ENCODE measurements at places on chromosomes 3 and 15.
A peak's percentile ranks its signal among the peaks of the same experiment; 100 is the strongest.

DNA sequence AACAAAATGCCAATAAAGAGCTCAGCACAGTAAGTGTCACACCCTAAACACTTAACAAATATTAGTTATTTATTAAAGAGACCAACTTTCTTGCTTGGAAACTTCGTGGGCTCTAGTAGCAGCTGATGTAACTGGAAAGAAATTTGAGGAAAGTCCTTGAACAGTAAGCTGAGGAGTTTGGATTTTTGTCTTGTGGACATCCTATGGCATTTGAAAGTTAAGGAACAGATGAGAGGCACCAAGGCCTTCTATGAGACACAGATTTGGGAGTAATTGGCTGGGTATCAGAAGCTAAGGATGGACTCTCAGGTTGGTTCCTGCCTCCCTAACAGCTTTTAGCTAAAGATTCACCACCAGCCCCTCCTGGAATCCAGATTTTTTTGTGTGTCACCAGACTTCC is 59.7 kb upstream of the FILIP1L start:
- no peak for DNase-seq

GRCh38 chr3:190617185-190617584 is 103.3 kb downstream of the IL1RAP start:
- no peak for DNase-seq

DNA sequence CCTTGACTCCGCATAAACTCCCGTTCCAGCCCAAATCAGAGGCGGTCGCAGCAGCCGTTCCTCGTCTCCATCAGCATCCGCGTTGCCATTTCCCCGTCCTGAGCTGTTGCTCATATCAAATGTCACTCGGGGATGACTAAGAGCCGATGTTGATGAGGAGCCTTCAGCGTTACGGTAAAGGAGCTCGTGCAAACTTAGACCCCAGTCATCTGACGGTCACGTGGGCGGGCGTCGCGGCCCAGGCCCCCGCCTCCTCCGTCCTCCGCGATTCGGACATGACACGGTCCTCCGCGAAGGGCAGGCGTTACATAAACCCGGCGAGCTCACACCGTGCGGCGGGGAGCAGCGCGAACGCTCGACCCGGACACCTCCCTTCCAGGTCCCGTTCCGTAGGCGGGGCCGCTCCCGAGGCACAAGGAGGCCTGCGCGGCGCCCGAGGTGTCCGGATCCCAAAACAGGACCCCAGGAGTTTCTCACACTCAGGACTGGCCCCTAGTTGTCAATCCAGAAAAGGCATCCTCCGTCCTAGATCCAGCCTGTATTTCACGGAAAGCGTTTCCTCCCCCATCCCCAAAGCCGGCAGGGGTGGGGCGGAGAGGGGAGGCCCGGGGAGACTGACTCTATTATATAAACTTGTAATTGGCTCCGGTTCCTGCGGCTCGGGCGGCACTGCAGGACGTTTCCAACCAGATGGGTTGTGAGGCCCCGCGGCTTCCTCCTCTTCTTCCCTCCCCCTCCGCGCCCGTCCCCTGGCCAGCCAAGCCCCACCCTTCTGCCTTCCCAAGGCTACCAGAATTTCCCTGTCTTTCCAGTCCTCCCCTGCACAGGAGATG is 100.0 kb upstream of the IGF1R start:
- peak; percentile 79 for DNase-seq

GRCh38 chr15:39587731-39588530 is 7.1 kb downstream of the THBS1 start:
- peak; percentile 49 for DNase-seq

DNA sequence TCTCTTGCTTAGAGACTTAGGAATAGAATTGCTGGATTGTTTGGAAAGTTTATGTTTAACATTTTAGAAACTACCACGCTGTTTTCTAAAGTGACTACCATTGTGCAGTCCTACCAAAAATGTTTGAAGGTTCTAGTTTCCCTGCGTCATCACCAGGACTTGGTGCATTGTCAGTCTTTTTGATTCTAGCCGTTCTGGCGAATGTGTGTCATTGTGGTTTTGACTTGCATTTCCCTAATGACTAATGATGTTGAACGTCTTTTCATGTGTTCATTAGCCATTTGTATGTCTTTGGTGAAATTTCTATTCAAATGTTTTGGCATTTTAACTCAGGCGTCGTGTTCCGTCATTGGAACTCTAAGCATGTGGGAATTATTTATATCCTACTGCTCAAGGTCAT is 58.0 kb downstream of the CHD2 start:
- DNase-seq, result peak; percentile 60

DNA sequence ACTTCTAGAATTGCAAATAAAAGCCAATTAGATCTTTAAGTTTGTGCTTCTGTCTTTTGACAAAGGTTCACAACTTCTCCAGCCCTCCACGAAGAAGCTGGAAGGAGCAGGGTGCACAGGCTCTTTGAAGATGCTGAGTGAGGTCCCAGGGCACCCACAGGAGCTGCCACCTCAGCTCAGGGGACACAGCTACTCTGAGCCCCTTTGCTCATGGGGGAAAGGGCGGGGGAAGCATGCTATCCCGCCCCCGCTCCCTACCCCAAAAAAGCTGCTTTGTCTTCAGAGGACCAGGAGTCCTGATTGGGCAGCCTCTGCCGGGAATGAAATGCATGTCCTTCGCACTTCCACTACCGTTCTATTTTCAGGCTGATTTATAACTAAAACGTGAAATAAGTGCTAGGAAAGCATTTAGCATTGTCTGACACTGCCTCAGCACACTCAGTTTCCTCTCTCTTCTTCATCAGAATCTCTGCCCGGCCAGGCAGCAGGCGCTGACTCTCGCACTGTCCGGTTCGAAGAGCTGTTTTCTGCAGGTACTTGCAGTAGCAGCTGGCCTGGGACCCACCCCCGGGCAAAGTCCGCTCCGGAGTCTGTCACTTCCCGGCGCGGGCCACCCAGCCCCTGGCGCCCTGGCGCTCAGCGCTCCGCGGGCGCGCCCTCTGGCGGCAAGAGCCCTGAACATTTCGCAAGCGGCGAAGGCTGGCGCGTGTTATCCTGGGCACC is 45.5 kb upstream of the KLHL25 start:
- peak; percentile 72 for DNase-seq

DNA sequence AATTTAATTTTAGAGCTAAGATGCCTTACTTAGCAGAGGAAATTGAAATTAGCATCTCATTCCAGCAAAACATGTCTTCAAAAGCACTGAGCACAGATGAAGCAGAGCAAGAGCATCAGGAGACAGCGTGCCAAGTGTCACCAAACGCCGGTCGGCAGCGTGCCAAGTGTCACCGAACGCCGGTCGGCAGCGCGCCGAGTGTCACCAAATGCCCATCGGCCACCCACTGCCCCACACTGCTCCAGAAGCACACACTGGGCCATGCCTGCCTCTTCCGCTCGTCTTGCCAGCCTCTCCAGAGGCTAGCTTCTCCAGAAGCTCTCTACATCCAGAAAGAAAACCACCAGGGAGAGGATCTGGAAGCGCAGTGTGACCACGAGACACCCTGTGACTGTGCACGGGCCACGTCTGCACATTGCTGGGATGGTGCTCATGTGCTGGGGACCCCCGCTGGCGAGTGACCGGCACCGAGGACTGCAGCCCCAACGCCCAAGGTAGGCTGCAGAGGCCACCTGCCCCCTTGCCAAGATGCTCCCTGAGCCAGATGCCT is 37.8 kb downstream of the CYFIP1 start:
- DNase-seq, result no peak

DNA sequence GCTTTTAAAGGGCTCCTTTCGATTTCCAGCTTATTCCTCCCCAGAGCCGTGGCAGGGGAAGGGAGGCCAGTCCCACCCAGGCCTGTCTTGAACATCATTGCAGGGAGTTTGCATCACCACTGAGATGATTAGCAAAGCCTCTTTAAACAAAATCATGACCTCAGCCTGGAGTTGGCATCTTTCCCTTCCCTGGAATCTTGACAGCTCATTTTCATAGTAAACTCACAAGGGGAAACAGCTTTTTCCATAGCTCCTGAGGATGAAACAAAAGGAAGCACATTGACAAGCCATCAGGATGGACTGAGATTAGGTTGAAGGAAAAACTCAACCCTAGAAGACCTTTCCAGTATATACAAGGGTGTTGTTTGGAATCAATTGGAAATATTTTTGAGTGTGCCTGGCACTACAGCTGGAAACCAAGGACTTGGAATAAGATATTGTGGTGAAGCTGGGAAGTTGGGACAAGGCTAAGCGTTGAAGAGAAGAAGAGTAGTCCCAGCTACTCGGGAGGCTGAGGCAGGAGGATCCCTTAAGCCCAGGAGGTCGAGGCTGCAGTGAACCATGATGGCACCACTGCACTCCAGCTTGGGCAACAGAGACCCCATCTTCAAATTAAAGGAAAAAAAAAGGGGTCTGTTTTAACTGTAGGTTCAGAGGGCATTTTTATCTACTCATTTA is 3.1 kb upstream of the LARP6 start:
- peak; percentile 96 for DNase-seq

DNA sequence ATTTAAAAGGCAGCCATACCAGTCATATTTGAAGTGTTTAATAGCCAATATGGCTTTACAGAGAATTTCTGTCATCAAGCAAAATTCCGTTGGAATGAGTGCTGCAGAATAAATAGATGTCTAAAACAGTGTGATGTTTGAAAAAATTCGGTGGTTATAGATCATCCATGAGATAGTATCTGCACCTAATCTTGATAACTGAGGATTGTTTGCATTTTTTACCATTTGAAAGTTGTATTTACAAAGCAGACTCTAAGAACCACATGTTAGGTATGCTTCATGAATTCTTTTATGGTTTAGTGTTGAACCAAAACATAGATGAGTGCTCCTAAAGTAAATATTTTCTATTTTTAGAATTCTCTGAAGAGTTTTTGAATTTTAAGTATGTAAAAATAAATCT is 476.1 kb downstream of the NAALADL2 start:
- no peak for DNase-seq

Measured in RPMI7951 (cell line).